CD14-positive monocyte (primary cell): ENCODE measurements at places on chromosomes 2 and 18.

GRCh38 chr2:222434204-222434603 lies 9.9 kb downstream of the SGPP2 start:
- no peak for DNase-seq
- H3K36me3 ChIP-seq: no peaks in the 10 kb centered on the region

- no peak for DNase-seq
- H3K27me3 ChIP-seq: no peaks in the 10 kb centered on the region
- H3K27ac ChIP-seq: no peak overlapping the region
- no peaks in the 10 kb centered on the region for H3K36me3 ChIP-seq
These were observed 327.7 kb upstream of the SLC14A2 start for GRCh38 chr18:45287531-45287930.

- no peaks in the 10 kb centered on the region for H3K4me1 ChIP-seq
- no peak overlapping the region for H3K4me3 ChIP-seq
- DNase-seq: no peak
- H3K27ac ChIP-seq: no peak overlapping the region
- H3K36me3 ChIP-seq: no peaks in the 10 kb centered on the region
These were observed 379.8 kb upstream of the TMEFF2 start for GRCh38 chr2:192574552-192574951.

DNA sequence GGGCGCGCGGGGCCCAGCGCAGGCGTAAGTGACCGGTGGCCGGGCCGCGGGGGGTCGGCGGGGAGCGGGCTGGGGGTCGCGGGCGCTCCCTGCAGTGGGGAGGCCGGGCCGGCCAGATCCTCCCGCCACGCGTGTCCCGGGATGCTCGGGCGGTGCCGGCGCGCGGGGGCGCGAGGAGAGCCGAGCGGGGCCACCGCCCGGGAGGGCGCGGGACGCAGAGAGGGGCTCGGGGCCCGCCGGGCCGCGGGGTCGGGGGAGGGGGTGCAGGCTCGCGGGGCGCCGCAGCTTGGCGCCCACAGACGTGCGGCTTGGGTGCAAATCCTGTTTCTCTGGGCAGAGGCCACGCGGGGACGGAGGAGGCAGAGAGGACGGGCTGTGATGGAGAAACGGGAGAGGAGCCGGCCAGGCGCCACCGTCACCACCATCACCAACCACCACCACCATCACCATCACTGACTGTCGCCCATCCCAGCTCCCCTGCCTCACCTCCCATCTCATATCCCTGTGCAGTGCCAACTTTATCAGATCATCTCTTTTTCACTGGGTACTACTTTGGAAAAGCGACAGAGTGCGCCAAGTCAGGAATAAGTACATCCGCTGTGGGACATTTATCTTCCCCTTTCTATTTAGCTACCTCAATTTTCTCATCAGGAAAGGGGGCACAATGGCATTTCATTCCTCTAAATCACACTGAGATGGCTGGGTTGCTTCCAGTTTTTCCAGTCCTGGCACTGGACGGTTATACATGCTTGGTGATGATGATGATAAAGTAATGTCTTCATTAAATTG lies 97.2 kb upstream of the GPR45 start:
- H3K36me3 ChIP-seq: no peaks in the 10 kb centered on the region
- peak overlapping the region; percentile 55 for H3K4me3 ChIP-seq
- H3K27me3 ChIP-seq: peaks cover 51% of the 10 kb centered on the region
- no peak for DNase-seq
- no peak overlapping the region for H3K27ac ChIP-seq
- peaks cover 7% of the 10 kb centered on the region for H3K4me1 ChIP-seq

- no peaks in the 10 kb centered on the region for H3K36me3 ChIP-seq
- no peaks in the 10 kb centered on the region for H3K27me3 ChIP-seq
- H3K4me1 ChIP-seq: peaks cover 58% of the 10 kb centered on the region
These were observed 108.4 kb upstream of the COPS8 start for GRCh38 chr2:236977063-236977851.

DNA sequence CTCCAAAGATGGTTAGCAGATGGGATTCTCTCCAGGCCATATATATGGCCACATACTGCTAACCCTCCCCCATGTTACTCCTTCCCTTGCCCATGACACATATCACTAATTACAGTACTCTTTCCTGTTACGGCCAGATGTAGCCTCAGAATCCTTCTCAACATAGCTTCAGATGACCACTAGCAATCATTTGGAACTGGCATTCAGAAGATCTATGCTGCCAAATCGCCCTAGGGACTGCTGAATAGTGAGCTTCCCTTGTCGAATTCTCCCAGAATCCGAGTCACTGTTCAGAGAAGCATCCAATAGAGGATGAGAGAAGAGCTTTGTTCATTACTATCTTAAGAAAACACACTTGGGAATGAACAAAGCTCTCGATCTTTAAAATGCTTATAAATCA lies 121.2 kb upstream of the TANK start:
- H3K4me1 ChIP-seq: no peaks in the 10 kb centered on the region
- no peaks in the 10 kb centered on the region for H3K36me3 ChIP-seq
- no peak for DNase-seq
- no peak overlapping the region for H3K27ac ChIP-seq

- peaks cover 23% of the 10 kb centered on the region for H3K4me1 ChIP-seq
- H3K27me3 ChIP-seq: no peaks in the 10 kb centered on the region
- no peak for DNase-seq
- no peak overlapping the region for H3K27ac ChIP-seq
- no peaks in the 10 kb centered on the region for H3K36me3 ChIP-seq
These were observed 38.0 kb upstream of the EPAS1 start for GRCh38 chr2:46258937-46259776.

DNA sequence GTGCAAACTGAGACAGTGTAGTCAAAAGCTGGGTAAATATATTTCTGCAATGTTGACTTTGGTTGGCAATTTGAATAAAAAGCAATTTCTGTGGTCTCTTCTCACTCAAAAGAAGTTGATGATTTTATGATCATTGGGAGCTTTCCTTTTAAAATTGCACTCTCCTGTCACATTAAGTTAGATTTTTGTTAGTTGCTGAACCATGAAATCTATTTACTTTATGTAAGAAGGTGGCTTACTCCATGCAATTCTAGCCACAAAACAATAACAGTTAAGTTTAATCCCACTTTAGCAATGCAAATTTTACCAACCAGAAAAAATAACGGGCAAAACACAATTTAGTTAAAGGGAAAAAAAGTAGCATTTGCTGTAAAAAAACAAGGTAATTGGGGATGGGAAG lies 48.3 kb downstream of the DLGAP1 start:
- H3K4me3 ChIP-seq: no peak overlapping the region
- no peak for DNase-seq
- no peaks in the 10 kb centered on the region for H3K27me3 ChIP-seq
- no peaks in the 10 kb centered on the region for H3K4me1 ChIP-seq

DNA sequence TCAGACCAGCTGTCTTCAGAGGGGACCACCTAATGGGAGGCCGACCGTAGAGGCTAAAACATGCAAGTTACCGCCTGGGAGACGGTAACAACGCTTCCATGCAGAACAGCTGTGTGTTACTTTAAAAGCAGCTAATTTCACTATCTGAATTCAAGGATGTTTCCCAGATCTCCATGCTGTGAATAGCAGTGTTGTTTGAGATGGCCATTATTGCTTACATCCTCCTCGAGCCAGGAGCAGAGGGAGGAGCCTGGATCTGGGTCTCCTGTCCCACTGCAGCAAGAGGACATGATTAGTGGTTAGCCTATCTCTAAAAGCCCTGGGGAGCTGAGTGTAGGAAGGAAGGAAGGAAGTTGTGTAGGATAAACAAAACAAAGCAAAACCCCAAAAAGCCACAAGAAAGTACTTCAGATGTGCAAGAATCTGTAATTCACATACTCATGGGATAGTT lies 50.9 kb downstream of the ACTR2 start:
- no peak overlapping the region for H3K4me3 ChIP-seq
- no peak for DNase-seq
- no peak overlapping the region for H3K27ac ChIP-seq
- no peaks in the 10 kb centered on the region for H3K27me3 ChIP-seq
- H3K36me3 ChIP-seq: peaks cover 4% of the 10 kb centered on the region
- no peaks in the 10 kb centered on the region for H3K4me1 ChIP-seq

- H3K27me3 ChIP-seq: no peaks in the 10 kb centered on the region
- H3K4me3 ChIP-seq: peak overlapping the region; percentile 98
- peaks cover 36% of the 10 kb centered on the region for H3K36me3 ChIP-seq
- peak overlapping the region; percentile 94 for H3K27ac ChIP-seq
- H3K4me1 ChIP-seq: peaks cover 72% of the 10 kb centered on the region
These were observed 510 bp downstream of the RNF149 start for GRCh38 chr2:101307950-101308431.

DNA sequence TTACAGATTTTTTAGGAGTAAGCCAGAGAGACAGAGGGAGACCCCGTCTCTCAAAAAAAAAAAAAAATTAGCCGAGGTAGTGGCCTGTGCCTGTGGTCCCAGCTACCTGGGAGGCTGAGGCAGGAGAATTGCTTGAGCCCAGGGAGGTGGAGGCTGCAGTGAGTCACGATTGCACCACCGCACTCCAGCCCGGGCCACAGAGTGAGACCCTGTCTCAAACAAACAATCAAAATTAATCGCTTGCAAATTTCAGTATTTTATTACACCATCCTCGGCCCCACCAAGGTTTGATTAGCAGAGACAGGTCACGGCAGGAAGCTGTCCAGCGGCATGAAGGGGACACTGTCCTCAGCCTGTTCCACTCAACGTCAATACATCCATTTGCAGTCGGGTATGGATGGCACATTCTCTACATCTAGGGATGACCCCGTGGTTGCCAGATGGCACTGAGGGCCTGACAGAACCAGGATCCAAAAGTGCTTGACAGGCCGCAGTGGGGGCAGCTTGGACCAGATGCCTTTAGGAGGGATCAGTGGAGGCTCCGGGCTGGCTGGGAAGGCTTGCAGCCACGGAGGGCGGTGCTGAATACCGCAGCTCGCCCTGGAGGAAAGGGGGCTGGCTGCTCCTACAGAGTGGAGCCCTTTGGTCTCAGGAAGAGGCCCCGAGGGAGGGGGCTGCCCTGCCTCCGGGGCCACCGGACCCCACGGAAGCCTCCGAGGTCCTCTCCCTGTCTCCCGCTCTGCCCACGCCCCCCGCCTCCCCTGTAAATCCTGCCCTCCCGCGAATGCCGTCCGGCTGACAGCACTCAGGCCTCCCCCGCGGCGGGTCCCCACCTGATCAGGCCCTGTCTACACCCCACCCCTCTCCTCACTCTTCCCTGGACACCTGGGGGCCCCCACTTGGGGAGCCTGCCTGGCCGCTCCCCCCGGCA lies 13.1 kb downstream of the ASPRV1 start:
- H3K4me3 ChIP-seq: no peak overlapping the region
- H3K27ac ChIP-seq: peak overlapping the region; percentile 11
- peaks cover 2% of the 10 kb centered on the region for H3K36me3 ChIP-seq
- no peaks in the 10 kb centered on the region for H3K27me3 ChIP-seq
- no peak for DNase-seq

DNA sequence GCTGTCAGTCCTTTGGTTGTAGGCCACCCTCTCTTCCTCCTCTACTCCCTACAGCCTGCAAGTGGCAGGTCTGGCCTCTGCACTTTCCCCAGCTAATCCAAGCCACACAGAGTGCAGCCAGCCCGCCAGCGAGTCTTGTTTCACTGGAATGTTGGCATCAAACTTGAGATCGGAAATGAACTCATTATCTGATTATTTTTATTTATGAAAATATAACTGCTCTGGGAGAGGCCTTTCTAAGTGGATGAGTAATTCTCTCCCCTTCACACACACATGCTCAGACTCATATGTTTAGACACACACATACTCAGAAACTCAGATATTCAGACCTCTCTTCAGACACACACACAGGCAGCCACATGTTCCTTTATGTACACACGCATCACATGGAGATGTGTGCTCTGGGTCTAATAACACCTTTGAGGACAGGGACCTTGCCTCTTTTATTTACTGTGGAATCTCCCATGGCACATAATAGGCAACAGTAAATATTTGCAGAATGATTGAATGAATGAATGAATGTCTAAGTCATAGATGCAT lies 151.3 kb downstream of the ZFP36L2 start:
- H3K4me1 ChIP-seq: peaks cover 37% of the 10 kb centered on the region
- no peak overlapping the region for H3K27ac ChIP-seq
- no peaks in the 10 kb centered on the region for H3K27me3 ChIP-seq
- H3K4me3 ChIP-seq: no peak overlapping the region

DNA sequence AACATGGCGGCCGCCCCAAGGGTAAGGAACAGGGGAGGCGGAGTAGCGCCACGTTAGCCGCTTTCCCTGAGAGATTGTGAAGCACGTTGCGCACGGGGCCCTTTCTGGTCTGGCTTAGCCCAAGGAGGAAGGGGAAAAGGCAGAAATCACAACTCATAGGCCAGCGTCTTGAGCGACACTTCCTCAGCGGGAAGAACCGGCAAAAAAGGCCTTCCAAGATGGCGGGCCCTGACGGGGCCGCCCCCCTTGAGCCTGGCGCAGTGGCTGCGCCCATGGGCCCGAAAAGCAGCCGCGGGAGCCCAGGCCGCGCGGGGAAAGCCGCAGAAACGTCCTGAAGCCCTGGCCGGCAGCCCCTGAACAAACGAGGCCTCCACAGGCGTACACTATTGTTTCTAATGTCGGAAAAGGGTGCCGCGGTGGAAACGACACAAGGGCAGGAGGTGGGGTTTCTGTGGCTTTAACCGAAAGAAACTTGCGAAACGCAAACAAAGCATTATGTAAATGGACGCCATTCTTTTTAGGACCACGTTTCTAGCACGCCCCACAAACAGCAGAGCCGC lies 919 bp upstream of the PCBP1 start:
- H3K27me3 ChIP-seq: no peaks in the 10 kb centered on the region
- peaks cover 57% of the 10 kb centered on the region for H3K4me1 ChIP-seq
- DNase-seq: peak; percentile 85
- H3K27ac ChIP-seq: peak overlapping the region; percentile 99
- H3K36me3 ChIP-seq: peaks cover 28% of the 10 kb centered on the region

- no peaks in the 10 kb centered on the region for H3K4me1 ChIP-seq
- no peaks in the 10 kb centered on the region for H3K27me3 ChIP-seq
- H3K27ac ChIP-seq: no peak overlapping the region
- H3K36me3 ChIP-seq: no peaks in the 10 kb centered on the region
These were observed 105.0 kb downstream of the LAMA3 start for GRCh38 chr18:23793985-23794867.

GRCh38 chr18:65363011-65363410 lies 387.8 kb upstream of the CDH7 start:
- no peaks in the 10 kb centered on the region for H3K4me1 ChIP-seq
- H3K36me3 ChIP-seq: no peaks in the 10 kb centered on the region
- no peak for DNase-seq

GRCh38 chr18:52333860-52334259 lies 6.1 kb upstream of the DCC start:
- H3K27ac ChIP-seq: no peak overlapping the region
- no peaks in the 10 kb centered on the region for H3K36me3 ChIP-seq
- H3K27me3 ChIP-seq: peaks cover 2% of the 10 kb centered on the region
- no peak for DNase-seq
- H3K4me3 ChIP-seq: no peak overlapping the region
